ENCODE measurements at places on chromosomes 3 and 15. TPM values are rescaled to one million over a fixed set of nuclear protein-coding genes. Genes with fewer than 3 reads are reported as not detected.

KLHL40 gene
- total RNA-seq = not detected

LIPC gene
- total RNA-seq = 0.16 TPM

GHSR gene
- not detected for total RNA-seq

ROPN1 gene
- total RNA-seq = not detected

KNG1 gene
- not detected for total RNA-seq

ZBTB47 gene
- 4.6 TPM for total RNA-seq

CMTM8 gene
- 13.0 TPM for total RNA-seq

HHLA2 gene
- 0.08 TPM for total RNA-seq

MAP1A gene
- total RNA-seq = 0.85 TPM

SLC15A2 gene
- total RNA-seq = 0.18 TPM

CTXND1 gene
- 0.02 TPM for total RNA-seq

OCA2 gene
- 0.32 TPM for total RNA-seq

NEO1 gene
- 25.5 TPM for total RNA-seq

SH3GL3 gene
- total RNA-seq = 0.59 TPM

HDDC3 gene
- 30.9 TPM for total RNA-seq

PP2D1 gene
- not detected for total RNA-seq

CAMK2N2 gene
- total RNA-seq = 1.7 TPM

SNTN gene
- not detected for total RNA-seq

PCNP gene
- total RNA-seq = 106 TPM

SPATA12 gene
- 0.44 TPM for total RNA-seq

RPL4 gene
- total RNA-seq = 4,983 TPM

RTF1 gene
- total RNA-seq = 17.4 TPM

HEG1 gene
- total RNA-seq = 10.6 TPM

GPR27 gene
- 2.5 TPM for total RNA-seq

RYK gene
- total RNA-seq = 30.6 TPM

TRIM42 gene
- total RNA-seq = not detected

CELSR3 gene
- 3.1 TPM for total RNA-seq

ATP13A5 gene
- not detected for total RNA-seq

HPS3 gene
- total RNA-seq = 33.7 TPM

LRRC2 gene
- total RNA-seq = not detected

TMEM266 gene
- total RNA-seq = 0.17 TPM

PEX5L gene
- total RNA-seq = not detected

ATP8B4 gene
- 0.63 TPM for total RNA-seq

ECE2 gene
- not detected for total RNA-seq

IL12A gene
- total RNA-seq = 1.1 TPM
